ENCODE measurements at places on chromosomes 7 and 10.

DNA sequence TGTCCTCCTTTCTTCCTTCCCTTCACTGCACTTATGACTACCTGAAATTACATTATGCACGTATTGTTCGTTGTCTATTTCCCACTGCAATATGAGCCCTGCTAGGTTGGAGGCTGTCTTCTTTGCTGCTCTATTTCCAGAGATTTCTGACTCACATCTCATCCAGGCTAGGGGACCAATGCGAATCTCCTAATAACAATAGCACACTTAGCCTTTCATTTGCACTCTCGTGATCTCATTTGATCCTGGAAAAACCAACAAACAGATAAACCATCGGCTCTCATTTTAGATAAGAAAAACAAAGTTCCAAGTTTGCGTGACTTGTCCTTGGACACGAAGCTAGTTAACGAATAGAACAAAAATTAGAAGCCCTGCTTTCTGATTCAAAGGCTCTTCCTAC, 1.4 kb downstream of the ZNF438 start:
- no peak for DNase-seq

DNA sequence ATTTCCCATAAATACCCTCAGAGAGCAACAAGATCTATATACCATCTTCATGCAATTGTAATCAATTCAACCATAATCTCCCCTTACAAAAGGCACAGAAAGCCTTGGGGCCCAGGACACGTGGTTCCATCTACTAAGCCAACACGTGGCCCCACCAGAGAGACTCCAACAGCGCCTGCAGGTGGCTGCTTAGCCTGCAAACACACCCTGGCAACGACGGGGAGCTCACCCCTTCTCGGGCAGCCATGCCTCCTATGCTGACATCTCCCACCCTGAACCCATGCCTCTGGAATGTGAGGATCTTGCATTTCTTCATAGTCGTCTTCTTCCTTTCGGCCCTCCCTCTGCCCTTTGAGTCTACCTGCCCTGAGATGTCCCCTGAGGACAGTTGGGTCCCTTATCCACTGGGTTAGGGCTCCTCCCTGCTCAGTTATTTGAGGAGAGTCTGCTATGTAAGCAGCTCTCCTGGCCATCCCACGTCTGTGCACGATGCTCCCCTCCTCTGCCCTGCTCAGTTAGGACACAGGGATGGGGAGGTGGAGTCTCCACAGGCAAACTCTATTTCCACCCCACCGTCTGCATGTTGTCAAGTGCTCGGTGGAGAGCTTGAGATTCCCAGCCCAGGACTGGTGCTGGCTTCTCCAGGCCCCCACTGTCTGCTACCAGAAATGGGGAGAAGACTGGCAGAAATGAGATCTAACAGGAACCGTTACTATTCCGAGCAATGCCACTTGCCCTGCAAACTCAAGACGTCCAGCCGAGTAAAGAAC, 36.5 kb downstream of the EBF3 start:
- DNase-seq, result no peak

DNA sequence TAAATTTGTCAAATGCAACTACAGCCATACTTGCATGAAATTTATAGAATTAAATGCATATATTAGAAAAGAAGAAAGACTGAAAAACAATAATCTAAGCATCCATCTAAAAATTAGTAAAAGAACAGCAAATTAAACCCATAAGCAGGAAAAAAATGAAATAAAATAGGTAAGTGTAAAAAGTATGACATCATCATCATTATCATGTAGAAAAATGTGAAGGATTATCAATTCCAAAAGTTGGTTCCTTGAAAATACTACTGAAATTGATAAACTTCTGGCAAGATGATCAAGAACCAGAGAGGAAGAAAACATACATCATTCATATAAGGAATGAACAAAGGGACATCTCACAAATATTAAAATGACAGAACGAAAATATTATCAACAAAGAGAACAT, 19.6 kb upstream of the HECW1 start:
- DNase-seq, result no peak

DNA sequence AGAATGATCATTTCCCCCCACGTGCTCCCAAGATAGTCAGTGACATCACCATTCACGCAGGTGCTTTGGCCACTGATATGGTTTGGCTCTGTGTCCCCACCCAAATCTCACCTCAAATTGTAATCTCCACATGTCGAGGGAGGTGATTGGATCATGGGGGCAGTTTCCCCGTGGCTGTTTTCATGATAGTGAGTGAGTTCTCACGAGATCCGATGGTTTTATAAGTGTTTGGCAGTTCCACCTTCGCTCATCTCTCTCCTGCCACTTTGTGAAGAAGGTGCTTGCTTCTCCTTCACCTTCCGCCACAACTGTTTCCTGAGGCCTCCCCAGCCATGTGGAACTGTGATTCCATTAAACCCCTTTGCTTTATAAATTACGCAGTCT, 205.4 kb upstream of the SH2B2 start:
- no peak for DNase-seq

DNA sequence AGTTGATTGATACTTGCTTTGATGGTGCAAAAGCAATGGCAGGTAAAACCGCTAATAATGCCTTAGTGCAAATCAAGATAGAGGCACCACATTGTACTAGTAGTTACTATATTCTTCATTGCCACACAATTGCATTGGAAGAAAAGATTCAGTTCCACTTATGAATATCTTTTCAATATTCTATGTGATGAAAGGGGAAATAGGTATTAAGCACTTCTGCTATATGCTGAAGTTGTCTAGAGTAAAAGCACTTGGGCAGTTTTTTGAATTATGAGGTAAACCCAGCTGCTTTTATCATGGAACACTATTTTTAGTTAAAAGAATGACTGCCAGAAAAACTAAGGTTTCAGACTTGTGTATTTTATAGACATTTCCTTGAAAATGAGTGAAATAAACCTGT, 15.5 kb downstream of the ENTPD7 start:
- DNase-seq, result no peak

DNA sequence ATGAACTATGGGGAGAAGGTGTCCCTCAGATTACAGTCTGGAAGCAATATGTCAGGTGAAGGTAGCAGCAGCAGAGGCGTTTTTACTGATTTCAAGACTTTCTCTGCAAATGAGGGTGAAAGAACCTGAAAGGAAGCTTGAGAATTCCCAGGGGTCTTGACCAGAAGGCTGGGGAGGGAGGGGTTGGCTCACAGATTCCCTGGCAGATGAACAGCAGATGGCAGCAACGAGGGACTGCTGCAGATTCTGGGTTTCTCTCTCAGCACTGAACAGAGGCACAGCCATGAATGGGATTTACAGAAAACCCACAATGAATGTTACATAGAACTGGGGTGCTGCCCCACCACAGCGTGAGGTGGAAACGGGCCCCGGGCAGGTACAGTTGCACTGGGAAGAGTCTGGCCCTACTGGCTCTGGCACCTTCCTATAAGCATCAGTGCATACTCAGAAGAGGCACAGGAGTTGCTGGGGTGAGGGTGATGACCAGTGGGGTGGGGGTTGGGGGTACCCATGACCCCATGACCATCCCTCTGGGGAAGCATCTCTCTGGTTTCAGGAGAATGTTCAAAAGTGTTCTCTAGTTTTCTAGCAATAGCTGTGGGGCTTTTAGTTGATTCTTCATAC, 317.8 kb downstream of the SH2D4B start:
- no peak for DNase-seq

DNA sequence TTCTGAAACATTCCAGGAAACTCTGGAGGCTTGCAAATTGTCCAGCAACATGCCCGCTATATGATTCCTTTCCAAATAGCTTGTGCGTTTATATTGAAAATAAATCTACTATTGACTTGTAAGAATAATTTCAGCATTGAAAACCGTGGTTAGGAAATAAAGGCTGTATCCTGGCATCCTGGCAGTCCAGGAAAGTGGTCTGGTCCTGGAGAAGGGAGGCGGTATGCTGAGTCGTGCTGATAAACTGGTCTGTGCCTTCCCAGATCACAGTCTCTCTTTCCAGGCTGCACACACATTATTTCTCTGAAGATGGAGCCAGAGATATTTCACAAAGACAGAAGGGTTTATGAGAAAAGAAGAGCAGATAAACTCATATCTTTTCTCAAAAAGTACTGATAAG, 350.1 kb upstream of the COBL start:
- DNase-seq, result no peak

- DNase-seq, result no peak
Observed at GRCh38 chr7:128427289-128427891, 17.6 kb upstream of the IMPDH1 start.

- no peak for DNase-seq
Observed at GRCh38 chr10:74760086-74760979, 66.1 kb upstream of the KAT6B start.

DNA sequence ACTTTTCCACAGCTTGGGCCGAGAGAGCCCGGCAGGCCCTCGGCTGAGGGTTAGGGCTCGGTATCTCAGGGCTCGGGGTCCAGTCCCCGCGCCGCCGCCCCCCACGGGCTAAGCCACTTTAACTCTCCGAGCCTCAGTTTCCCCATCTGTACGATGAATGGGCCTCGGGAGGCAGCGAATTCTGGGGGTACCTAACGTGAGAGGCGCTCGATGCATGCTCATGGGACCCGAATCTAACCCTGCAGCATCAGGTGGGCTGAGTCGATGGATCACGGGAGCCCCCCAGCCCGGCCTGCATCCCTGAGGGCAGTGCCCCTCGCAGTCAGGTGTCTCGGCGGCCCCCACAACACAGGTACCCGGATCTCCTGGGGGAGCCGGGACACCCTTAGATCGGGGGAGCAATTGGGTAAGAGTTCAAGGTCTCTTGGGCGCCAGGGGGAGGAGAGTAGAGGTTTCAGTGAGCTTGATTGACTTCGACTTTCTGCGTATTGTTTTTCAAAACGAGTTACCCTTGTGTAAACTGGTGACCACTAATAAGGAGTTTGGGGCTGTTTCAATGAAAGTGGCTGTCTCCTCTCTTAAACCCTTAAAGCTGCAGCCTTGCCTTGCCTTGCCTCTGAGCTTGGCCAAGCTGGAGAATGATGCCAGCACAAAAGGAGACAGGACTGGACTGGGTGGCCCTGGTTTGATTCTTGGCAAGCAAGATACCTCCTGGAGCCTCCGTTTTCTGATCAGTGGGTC, 631 bp downstream of the POR start:
- DNase-seq, result peak; percentile 18

GRCh38 chr10:125284875-125285597, 124.7 kb upstream of the CTBP2 start:
- DNase-seq, result no peak

DNA sequence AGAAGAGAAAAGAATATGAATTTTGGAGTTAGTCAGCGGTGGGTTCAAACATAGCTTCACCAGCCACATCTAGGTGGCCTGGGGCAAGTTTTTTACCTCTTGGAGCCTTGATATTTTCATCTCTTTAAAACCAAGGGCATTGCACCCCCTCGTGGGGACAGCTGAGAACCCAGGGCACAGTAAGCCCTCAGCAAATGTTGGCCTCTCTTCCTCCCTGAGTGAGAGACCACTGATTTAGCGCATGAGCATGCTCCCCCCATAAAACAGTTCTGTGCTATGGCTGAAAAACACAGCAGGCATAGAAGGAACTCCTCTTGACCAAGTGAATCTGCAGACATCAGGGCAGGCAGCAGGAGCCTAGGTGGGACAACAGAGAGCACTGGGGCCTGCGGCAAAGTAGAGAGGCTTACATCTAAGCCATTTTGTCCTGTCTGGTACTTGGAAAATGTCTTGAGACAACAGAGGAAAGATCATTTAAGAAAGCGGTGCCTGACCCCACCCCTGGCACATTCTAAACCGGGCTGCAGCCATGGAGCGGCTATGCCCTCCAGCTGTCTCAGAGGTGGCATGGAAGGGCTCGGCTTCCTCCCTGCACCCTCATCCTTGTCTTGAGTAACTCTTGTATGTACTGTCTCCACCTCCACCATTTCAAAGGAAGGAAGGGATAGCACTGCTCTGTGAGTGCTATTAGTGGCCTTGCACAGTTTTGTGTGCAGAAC, 94.7 kb downstream of the ARHGAP22 start:
- no peak for DNase-seq

Measured in activated naive CD8-positive, alpha-beta T cell treated with anti-CD3 and anti-CD28 coated beads, Interleukin-2, amount 50 U/mL, for 24 hours (primary cell).